Esophagus muscularis mucosa (tissue), 4 donors: ENCODE measurements at places on chromosomes 11 and 22. TPM values are rescaled to one million over a fixed set of nuclear protein-coding genes. Genes with fewer than 3 reads are reported as not detected.

- DNase-seq = no peak
Measured at GRCh38 chr22:41862160-41862529, 29.2 kb downstream of the SREBF2 start.

Gene OR56A1
- total RNA-seq = not detected

- no peak for DNase-seq
Measured at GRCh38 chr11:45392591-45393091, 106.5 kb upstream of the SYT13 start.

Gene FAM180B
- total RNA-seq = not detected

DNA sequence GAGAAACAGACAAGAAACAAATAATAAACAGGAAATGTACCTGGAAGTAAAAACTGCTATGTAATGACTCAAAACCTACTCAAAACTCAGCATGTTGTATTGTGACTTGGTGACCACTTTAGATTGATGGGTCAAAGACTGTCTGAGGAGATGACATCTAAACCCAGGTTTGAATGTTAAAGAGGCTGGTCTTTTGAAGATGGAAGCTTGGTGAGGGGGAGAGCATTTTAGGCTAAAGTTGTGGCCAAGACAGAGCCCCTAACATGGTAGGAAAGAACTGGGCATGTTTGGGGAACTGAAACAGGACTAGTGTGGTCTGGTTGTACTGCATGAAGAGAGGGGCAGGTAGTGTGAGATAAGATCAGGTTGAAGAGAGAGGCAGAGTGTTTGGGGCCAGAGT, 85.3 kb upstream of the MYO18B start:
- DNase-seq = no peak

DNA sequence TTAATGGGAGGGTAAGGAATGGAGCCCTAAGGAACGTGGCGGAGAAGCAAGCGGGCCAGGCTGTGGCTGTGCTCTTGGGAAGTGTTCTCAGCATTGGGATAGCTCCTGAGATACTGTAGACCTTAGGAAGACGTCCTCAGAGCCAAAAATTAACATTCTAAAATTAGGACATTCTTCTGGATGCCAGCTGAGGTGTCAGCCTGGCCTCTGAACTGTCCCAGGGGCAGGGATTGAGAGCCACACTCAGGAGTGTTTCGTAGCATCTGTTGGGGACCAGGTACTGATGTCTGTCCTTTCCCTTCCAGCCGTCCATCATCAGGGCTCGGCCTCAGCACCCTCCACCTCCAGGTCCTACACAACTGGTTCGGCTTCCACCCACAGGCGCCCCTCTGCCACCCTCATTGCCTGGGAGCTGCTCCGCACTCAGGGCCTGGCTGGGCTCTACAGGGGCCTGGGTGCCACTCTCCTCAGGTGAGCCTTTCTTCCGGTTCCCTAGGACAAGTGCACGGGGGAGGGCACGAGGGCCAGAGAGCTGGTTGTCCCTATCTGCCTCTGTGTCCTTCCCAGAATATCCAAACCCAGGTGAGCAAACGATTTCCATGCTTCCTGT, 23.6 kb downstream of the SLC25A18 start:
- DNase-seq = no peak

Gene BTG4
- total RNA-seq = not detected

Gene TH
- not detected for total RNA-seq

Gene F2
- 0.42 TPM for total RNA-seq

Gene PIK3IP1
- total RNA-seq = 38.2 TPM

DNA sequence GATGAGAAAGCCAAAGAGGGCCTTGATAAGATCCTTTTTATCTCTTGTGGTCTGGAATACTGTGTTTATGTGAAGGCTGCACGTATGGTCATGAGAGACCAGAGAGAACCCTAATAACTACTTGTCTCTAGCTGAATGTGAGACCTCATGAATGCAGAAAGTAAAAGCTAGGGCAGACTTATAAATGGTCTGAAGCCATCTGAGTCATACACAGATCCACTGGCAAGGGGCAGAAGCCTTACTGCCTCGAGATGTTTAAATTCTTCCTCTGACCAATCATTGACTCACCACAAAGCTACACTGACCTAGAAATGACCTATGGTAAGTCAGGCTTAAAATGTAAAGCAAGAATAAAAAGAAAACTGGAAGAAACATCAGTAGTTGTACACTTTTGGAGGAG, 22.7 kb upstream of the OR4B1 start:
- no peak for DNase-seq

DNA sequence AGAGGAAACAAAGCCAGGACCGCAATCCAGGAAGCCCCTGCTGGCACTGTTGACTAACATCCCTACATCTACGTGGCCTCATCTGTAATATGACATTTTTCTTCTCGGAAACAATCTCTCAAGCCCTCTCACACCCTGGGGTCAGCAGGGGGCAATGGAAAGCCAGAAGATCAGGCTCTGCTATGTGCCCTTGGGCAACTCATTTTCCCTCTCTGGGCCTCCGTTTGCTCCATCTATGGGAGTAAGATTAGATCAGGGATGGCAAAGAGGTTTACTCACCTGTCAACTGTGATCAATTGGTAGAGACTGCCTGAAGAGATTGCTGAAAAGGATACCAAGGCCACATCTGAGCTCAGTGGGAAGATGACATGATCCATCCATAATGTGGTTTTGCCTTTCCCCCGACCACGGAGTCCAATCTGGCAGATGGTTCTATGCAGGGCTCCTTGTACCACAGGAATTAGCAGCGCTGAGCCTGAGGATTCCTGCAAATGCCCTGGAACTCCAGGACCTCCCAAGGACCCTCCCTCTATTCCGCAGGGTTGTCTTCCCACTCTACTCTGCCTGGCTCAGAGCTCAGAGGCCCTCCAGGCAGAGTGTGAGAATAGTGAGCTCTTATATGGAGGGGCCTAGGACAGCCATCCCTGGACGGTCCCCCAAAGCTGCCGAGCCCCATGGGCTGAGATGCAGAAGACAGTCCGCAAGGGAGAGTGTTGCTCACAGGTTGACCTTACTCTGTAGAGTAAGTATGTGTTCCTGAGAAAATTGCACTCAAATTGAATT, 66.1 kb downstream of the CHST1 start:
- DNase-seq = no peak

DNA sequence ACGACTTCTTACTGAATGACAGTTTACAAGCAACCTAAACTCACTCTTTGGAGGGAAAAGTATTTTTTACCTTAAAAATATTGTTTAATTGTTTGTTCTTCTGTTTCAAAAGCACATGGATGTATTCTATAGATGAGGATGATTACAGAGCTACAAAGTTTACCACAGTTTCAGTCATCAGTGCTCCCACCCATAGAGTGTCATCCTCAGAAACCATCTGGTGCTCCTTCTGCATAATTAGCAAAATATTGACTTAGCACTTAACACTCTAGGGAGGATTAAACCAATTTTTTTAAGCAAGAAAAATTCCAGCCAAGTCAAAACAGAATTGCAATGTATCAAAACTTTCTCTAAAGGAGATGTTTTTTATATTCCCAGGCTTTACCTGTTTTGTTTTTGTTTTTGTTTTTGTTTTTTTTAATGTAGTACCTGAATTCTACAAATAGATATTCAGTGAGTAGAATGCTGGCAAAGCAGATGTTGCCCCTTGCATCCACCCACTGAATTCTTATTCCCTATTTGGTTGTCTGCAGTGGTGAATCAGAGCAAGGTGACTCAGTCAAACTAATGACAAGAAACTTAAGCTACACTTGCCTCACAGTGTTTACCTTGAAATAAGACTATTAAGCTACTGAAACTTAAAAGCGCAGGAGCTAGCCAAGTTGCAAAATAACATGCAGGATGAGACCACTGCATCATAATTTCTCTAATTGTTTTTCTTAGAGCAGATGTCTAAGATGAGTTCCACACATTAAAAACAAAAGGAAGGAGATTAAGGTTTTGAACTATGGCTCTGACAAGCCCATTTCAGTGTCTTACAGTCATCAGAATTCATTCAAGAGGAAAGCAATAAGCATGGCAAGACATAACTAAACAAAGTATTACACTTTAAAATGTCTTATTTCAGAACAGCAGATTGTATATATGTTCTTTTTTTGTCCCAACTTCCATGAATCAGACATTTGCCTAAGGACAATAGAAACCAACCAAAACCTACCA, 155.1 kb upstream of the SOX6 start:
- DNase-seq = no peak

DNA sequence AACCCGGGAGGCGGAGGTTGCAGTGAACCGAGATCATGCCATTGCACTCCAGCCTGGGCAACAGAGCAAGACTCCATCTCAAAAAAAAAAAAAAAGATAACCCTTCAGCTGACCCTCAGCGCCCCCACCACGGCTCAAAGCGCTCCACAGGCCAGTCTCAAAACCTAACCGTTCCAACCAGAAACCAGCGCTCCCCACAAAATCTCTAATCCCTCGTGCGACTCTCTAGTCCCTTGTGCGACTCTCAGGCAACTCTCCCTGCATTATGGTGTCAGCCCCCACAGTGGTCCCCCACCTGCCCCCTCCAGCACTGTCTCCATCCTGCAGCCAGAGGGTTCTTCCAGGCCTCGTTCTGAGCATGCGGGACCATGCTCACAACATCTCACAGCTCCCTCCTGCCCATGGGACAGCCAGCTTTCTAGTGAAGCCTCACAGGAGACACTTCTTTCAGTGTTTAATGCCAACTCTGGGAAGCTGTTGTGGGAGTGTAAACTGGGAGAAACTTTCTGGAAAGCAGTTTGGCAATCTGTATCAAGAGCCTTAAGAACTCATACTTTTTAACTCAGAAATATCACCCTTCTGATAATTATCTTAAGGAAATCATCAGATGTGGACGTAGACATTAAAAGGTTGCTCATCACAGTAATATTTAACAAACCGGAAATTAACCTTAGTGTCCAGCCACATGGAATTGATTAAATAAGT, 4.2 kb upstream of the RASGRP2 start:
- no peak for DNase-seq

GRCh38 chr11:128244871-128245270, 342.5 kb downstream of the ETS1 start:
- DNase-seq = peak; percentile 29

DNA sequence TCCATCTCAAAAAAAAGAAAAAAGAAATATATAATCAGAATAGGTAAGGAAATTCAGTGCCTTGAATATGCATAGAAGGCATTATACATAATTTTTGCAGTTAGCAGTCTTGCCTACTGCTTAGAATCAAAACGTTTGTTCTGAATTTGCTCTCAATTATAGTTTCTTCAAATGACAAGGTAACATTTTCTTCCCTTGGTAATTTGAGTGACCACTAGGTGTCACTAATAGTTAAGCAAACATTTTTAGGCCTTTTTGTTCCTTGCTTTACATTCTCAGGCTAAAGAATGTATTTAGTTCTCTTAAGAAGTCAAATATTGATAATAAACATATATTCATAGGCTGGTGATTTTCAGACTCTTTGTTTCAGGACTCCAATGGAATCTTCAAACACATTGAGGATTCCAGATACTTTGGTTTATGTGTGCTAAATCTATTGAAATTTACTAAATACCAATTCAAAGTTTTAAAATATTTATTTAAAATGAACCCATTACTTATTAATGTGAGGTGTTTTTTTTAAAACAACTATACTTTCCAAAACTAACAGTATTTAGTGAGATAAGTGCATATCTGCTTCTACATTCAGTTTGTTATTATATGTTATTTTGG, 55.0 kb upstream of the DEPDC7 start:
- DNase-seq = no peak

DNA sequence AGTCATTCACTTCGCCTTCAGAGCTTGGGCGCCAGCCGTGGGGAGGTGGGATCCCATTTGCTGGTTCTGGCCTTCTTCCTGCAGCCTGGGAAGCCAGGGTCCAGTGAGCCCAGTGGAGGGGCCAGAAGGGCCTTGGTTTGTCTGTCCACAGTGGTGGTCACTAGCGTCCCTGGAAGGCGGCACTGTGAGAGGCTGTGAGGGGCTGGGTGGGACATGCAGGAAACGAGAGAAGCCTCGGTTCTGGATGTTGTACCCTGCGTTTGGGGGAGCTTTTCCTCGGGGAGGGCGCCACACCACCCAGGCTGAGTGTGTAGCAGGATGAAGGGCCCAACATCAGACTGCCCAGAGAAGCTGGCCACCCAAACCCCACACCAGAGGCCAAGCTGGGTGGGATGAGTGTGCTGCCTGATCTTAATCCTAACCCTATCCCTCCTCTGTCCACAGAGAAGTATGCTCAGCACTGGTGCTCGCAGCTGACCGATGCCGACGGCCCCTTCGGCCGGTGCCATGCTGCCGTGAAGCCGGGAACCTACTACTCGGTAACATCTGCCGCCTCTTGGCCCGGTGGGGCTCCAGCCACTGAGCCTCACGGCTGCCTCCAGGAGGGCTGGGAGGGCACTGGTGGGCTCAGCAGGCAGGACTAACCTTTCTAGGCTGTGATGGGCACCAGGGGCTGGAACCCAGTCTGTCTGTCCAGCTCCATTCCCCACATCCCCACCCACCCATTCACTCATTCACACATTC, 14.4 kb downstream of the MUC5AC start:
- no peak for DNase-seq

DNA sequence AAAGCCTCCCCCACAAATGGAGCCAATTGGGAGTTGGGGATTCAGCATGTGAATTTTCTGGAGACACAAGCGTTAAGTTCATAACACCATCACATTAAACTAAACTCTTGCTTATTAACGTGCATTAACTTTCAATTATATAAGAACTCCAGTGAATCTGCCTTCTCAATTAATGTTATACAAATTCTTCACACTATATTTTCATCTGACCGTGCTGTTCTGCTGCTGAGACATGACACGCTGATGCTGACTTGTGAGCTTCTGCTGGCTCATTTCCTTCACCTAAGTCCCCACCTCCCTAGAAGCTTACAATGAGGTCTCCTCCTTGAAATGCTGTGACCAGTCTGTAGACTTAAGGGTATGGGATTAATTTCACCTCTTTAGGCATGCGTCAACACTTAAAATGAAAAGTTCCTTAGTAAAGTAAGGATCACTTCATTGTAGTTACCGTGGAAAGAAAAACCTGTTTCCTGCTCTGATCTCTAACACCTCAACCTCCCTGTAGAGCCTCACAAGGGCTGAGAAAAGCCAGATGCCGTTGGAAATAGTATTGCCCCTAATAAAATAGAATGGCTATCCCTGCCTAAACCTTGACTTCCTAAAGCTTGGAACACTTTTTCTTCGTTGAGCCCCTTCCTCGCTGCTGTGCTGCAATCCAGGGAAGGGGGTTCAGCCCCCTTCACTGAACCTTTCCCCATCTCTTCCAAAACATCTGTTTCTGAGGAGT, 2.2 kb downstream of the HBG2 start:
- no peak for DNase-seq

Gene CDC45
- total RNA-seq = 1.1 TPM

Gene GRAMD1B
- total RNA-seq = 3.7 TPM

Gene KMT2A
- 61.0 TPM for total RNA-seq

DNA sequence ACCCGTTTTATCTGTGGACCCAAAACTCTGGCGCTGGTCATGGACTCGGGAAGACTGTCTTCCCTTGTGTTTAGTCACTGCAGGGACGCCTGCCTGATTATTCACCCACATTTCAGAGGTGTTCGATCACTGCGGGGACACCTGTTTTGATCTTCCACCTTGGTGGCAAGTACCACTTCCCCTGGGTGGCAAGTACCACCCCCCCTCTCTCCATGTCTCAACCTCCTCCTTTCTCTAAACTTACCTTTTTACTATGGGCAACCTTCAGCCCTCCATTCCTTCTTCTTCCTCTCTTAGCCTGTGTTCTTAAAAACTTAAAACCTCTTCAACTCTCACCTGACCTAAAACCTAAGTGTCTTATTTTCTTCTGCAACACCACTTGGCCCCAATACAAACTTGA, 1.9 kb upstream of the NDUFC2 start:
- no peak for DNase-seq

Gene NELL1
- total RNA-seq = 2.7 TPM
